ENCODE measurements at places on chromosomes 3 and 15.

- DNase-seq = no peak
Measured at GRCh38 chr15:91974321-91974720, 120.8 kb downstream of the SLCO3A1 start.

DNA sequence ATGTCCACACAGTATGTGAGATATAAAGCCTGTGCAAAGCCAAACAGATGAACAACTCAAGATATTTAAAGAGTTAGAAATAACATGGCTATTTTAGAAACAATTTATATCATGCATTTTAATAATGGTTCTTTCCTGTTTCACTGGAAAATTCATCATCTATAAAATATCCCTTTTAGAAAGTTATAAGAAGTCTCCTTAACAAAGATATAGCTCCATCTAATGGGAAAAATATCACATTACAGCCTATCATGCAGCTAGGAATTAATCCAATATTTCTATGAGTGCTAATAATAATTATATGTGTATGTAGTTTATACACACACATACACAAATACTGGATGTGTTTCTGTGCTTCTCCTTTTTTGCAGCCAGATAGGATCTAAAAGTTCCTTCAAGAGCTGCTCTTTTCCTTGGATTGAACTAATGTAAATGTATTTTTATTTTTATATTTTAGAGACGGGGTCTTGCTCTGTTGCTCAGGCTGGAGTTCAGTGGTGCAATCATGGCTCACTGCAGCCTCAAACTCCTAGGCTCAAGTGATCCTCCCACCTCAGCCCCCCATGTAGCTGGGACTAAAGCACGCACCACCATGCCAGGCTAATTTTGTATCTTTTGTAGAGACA is 21.6 kb downstream of the RPL22L1 start:
- no peak for DNase-seq

GRCh38 chr3:182392182-182392937 is 400.9 kb upstream of the ATP11B start:
- DNase-seq = no peak

GRCh38 chr3:186988806-186989205 is 58.5 kb downstream of the ST6GAL1 start:
- no peak for DNase-seq

- DNase-seq = no peak
Measured at GRCh38 chr15:64130159-64130558, 21.4 kb upstream of the SNX22 start.

DNA sequence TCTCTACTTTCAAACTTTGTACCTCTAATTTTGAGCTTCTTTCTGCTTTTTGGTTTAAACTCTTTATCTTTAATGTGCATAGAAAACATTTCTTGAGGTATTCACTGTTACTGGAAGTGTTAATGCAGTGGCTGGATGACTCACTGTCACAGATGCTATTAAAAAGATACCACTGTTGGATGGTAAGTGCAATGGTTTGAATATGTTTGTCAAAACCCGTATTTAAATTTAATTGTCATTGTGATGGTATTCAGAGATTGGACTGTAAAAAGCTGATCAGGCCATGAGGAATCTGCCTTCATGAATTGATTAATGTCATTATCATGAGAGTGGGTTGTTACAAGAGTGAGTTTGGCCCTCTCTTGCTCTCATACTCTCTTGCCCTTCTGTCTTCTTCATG is 70.6 kb downstream of the AP4E1 start:
- DNase-seq = no peak

GRCh38 chr3:16279010-16279801 is 14.2 kb downstream of the OXNAD1 start:
- no peak for DNase-seq

DNA sequence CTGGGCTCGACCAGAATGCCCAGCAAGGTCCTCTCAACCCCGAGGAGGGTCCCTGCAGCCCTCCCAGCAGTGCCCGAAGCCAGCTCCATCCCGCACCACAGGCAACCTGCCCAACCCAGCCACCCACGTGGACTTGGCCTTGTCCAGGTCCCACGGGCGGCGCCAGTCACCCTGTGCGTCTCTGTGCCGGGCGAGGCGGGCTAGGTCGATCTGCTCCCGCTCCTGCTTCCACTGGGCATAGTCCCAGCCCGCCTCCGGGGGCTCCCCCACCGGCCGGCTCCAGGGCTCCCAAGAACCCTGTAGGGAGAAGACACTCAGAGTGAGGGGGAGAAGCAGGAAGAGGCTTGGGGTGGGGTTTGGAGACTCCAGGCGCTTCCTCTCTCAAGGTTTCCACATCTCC is 3.1 kb downstream of the CCDC9B start:
- no peak for DNase-seq

All from stimulated activated CD8-positive, alpha-beta memory T cell treated with anti-CD3 and anti-CD28 coated beads, Interleukin-7, amount 100 ng/mL, for 1 hour (primary cell).